ENCODE measurements at places on chromosomes 5 and 9.

DNA sequence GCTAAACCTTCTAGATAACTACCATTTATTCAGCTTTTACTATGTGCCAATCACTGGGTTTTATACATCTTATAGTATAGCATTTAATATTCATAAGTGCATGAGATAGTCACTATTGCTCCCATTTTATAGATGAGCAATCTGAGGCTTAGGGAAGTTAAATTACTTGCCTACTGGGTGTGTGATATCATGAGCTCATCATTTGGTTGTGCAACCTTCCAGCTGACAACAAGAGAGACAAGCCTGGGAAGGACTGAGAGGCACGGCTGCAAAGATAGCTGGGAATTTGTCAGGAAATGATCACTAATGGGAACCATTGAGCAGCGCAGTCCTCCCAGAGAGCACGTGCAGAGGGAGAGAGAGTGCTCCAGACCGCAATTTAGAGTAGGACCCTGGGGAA is 481.6 kb upstream of the KIF2A start:
- no peak for DNase-seq

DNA sequence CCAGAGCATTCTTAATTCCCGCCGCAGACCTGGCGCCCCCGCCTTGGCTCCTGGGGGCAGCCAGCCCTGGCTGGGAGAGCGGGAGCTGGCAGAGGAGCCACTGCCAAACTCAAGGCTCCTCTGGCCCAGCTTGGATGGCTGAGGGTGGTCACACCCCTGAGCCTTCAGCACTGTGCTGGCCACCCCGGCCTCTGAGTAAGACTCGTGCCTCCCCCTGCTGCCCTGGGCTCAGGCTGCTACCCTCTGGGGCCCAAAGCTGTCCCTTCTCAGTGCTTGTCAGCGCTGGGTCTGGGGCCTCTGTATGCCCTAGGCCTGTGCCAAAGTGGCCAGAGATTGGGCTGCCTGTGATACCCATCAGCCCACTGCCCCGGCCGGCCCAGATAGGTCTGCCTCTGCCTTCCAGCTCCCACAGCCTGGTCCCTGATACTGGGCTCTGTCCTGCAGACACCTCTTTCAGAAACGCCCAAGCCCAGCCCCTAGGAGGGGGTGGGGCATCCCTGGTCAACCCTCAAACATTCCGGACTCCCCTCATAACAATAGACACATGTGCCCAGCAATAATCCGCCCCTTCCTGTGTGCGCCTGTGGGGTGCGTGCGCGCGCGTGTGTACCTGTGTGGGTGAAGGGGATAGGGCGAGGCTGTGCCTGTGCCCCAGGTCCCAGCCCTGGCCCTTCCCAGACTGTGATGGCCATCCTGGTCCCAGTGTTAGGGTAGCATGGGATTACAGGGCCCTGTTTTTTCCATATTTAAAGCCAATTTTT is 4.4 kb upstream of the PRR7 start:
- no peak for DNase-seq

DNA sequence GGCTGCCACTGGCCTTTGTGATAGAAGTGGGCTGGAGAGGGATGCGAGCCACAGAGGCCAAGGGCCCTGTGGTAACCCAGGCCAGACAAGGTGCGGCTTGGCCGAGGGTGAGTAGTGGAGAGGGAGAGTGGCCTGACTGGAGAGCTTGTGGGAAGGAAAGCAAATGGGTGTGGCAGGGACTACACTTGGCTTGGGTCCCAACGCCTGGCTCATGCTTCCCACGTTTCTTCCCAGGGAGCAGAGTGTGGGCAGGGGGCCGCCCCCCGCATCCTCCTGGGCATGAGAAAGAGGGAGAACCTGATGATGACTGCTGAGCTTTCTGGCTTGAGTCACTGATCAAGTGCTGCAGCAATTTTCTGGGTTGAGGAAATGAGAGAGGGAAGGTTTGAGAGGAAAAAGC is 95.7 kb downstream of the ANKH start:
- no peak for DNase-seq

GRCh38 chr5:96412868-96413449 is 20.1 kb downstream of the PCSK1 start:
- no peak for DNase-seq

GRCh38 chr5:34626036-34626435 is 30.1 kb upstream of the RAI14 start:
- no peak for DNase-seq

GRCh38 chr9:77935974-77936373 is 95.6 kb downstream of the GNAQ start:
- DNase-seq = no peak

DNA sequence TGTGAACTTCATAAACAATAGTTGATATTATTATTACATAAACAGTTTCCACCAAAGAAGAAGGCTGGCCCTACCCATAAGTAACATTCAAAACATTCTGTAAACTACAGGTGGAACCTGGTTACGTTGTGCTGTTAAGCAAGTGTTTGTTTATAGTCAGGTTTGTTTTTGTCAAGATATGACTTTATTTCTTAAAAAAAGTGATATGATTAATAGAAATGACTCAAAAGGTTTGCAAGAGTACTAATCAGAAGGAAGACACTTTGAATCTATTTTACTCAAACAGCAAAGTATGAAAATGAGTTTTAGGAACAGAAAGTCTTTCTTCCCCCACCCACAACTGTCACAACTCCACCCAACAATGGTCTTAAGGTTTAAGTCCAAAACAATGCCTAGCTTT is 220.8 kb downstream of the PLK2 start:
- no peak for DNase-seq

GRCh38 chr5:138725818-138726416 is 27.3 kb upstream of the CTNNA1 start:
- DNase-seq = no peak

GRCh38 chr5:159752622-159753275 is 163.5 kb upstream of the ADRA1B start:
- no peak for DNase-seq

GRCh38 chr5:74493411-74493810 is 147.1 kb downstream of the ENC1 start:
- no peak for DNase-seq

GRCh38 chr5:136033234-136033633 is 4.4 kb downstream of the TGFBI start:
- no peak for DNase-seq

DNA sequence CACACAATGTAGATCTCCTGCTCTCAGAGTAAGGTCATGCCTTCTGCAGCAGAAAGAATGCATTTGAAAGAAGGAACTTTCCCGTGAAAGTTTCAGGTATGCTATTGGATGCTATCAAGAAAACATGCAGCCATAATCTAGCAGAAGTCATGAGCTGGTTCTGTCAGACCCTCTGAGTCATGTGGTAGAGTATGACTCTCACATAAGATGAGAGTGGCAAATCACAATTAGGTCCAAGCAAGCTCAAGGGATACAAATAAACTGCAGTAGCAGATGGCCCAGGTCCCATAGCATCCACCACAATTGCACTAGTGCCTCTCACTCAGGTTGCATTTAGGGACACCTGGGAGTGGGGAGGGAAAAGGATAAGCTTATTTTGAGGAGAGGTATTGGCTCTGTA is 292.8 kb downstream of the ASTN2 start:
- DNase-seq = no peak

DNA sequence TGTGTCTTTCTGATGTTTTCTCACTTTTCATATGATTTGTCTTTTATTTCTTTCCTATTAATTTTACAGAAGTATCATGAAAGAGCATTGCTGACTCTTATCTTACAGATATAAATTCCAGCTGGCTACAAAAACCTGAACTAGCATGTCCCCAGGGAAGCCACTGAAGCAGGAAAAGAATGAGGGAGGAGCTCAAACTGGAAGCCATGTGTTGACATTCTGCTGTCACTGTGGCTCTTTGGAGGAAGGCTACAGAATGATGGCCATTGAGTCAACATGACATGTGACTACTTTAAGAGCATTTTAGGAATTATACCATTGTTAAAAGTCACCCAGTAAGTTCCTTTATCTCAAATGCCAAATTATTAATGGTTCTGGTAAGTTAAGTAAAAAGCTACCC is 638.3 kb upstream of the DMAC1 start:
- DNase-seq = no peak

- no peak for DNase-seq
Measured at GRCh38 chr9:110109333-110110092, 98.4 kb downstream of the C9orf152 start.

- DNase-seq = no peak
Measured at GRCh38 chr9:20111173-20111843, 322.5 kb upstream of the SLC24A2 start.

DNA sequence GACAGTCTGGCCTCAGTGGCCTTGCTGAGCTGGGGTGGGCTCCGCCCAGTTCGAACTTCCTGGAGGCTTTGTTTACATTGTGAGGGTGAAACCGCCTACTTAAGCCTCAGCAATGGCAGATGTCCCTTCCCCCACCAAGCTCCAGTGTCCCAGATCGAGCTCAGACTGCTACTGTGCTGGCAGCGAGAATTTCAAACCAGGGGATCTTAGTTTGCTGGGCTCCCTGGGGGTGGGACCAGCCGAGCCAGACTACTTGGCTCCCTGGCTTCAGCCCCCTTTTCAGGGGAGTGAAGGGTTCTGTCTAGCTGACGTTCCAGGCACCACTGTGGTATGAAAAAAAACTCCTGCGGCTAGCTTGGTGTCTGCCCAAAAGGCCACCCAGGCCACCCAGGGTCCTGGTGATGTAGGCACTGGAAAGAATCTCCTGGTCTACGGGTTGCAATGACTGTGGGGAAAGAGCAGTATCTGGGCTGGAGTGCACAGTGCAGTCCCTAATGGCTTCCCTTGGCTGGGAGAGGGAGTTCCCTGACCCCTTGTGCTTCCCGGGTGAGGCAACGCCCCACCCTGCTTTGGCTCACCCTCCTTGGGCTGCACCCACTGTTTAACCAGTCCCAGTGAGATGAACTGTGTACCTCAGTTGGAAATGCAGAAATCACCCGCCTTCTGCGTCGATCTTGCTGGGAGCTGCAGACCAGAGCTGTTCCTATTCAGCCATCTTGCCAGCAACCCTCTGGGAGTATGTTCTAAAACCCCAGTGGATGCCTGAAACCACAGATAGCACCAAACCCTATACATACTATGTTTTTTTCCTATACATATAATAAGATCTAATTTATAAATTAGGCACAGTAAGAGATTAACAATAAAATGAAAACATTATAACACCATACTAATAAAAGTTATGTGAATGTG is 95.5 kb downstream of the TMEM161B start:
- no peak for DNase-seq

DNA sequence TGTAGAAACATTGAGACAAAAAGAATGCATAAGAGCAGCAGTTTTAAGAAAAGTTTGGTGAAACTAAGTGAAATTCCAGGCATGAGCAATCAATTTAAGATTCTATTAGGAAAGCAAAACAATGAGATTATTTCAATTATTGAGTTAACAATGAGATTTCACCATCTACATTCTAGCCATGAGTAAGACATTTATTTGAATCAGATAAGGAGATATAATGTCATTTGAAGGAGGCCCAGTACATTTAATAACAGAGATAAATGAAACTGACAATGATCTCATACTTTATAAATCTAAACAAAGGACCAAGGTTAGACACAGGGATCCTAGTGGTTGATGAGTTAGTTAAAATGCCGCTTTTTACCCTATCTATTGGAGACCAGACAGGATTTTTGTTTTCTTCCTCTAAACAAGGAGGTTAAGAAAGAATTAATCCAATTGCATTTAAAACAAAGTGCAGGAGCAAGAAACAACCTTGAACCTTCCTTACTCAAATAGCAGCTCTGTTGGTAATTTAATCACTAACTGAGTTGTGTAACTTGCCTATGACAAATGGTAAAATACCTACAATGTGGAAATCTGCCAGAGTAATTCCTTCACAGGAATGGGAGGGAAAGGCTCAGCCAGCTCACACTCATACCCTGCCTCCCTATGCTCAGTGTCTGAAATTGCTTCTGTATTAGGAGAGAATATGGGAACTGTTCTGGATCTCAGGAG is 103.5 kb upstream of the NR3C1 start:
- no peak for DNase-seq

DNA sequence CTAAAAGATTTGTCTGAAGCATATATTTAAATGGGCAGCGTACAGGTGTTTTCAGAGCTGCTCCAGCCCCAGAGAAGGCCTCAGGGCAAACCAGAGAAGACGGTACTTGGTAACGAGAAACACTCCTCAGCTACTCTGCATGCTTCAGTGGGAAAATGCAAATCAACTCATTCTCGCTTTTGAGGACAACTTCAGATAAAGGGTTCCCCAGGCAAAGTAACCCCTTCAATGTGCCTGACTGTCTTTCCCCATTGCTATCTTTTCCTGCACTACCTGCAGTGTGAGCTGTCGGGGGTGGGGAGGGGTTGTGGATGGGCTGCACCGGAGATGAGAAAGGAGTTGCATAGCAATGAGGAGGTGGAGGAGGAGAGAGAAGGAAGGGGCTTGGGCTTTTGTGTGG is 339.7 kb upstream of the CLINT1 start:
- DNase-seq = no peak

GRCh38 chr5:176927562-176927961 is 28.4 kb upstream of the HK3 start:
- DNase-seq = no peak

- DNase-seq = no peak
Measured at GRCh38 chr9:33659921-33660320, 135.4 kb upstream of the PRSS3 start.

GRCh38 chr5:171499611-171500010 is 80.2 kb downstream of the FGF18 start:
- no peak for DNase-seq

- no peak for DNase-seq
Measured at GRCh38 chr9:128910906-128911305, 9.9 kb upstream of the PHYHD1 start.

DNA sequence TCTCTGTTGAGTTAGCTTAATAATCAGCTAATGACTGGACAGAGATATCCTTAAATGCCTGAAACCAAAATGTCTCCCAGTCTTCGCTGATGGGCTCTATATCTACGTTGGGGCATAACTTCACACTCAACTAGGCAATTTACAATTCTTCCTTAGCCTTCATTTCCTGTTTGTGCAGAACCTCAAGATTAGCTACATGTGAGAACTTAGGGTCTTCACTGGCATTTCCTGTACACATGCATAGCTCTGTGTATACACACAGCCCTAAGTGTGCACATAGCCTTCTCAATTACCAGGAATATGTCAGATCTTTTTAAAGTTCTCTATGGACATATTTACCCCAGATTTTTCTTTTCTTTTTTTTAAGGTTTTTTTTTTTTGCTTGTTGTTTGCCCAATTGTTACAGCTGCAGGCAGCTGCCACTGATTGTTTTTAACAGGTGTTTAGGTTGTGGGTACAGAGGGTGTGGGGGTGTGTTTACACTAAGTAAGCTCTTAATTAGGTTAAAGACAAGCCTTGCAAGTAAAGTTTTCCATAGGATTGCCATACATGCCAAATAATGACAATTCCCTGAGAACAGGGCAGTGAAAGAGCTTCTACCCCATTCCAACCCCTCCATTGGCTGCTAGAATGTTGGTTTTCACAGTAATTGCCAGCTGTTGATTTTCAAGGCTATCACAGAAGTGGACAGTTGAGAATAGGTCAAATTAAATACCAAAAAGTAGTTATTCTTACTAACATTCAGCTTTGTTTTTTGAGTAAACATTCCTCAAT is 441.0 kb downstream of the TLE4 start:
- no peak for DNase-seq

- DNase-seq = no peak
Measured at GRCh38 chr9:126439402-126439765, 112.8 kb downstream of the MVB12B start.

- DNase-seq = no peak
Measured at GRCh38 chr9:98897745-98898144, 46.0 kb upstream of the COL15A1 start.

Measured in T-helper 1 cell (primary cell).